Left colon (tissue), 2 donors: ENCODE measurements at places on chromosomes 4 and X.

DNA sequence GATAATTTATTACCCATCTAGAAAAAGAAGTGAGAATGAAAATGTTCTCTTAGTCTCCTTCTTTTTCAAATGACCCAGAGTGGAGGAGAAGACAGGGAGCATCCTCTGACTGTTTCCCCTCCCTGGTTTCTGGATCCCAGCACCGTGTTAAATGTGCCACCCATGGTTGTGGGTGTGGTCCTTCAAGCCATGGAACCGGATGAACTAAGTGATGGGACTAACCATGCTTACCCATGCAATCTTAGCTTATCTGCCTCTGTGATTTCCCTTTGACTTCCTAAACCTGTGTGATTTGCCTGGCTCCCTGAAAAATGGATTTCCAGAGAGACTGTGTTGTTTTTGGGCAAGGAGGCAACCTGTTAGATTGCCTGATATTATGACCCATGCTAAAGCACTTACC is 437.1 kb downstream of the MAGEB5 start:
- DNase-seq = no peak

DNA sequence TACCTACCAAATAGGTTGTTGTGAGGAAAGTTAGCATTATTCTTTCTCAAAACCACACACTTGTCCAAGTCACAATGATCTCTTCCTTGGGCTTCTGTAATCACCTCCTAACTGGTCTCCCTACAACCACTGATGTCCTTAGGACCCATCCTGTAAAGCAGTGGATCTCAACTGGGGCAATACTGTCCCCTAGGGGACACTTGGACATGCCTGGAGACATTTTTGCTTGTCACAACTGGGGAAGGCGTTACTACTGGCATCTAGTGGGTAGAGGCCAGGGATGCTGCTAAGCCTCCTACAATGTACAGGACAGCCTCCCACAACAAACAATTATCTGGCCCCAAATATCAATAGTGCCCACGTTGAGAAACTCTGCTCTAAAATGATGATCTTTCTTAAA is 118.7 kb upstream of the AP1S2 start:
- DNase-seq = no peak

- DNase-seq = no peak
Observed at GRCh38 chrX:24846550-24847150, 152.9 kb downstream of the POLA1 start.

DNA sequence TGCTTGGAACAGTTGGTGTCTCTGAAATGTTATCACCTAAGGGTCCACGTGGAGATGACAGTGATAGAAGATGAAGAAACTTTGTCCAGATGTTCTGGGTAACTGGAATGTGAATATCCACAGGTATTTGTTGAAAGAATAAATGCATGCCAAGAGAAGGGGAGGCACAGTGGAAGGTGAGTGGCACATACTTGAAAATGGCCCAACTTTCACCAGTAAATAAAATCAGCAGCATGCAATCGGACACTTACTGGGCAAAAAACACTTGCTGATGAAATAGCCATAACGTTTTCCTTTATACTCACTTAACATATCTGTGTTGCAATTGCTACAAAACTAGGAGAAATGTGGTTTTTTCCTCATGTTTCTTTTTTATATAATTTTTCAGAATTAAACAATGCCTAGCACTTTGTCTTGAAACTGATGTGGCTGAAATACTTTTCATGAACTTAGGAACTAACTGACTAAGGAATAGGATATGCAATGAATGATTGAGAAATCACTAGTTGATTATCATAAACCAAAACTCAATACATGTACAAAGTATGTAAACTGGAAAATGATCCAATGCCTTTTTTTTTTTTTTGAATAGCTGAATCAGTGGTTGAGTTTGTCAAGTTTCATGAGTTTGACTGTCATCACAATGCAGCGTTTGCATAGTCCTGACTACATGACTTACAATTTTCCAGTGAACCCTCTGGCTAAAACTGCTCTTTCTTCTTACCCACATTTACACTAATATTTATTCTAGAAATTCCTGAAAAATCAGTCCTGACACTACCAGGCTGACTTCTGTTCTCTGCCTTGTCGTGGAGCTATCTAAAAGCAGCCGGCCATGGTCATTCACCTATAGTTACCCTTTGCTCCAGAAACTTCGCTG is 127.4 kb downstream of the CPE start:
- no peak for DNase-seq

DNA sequence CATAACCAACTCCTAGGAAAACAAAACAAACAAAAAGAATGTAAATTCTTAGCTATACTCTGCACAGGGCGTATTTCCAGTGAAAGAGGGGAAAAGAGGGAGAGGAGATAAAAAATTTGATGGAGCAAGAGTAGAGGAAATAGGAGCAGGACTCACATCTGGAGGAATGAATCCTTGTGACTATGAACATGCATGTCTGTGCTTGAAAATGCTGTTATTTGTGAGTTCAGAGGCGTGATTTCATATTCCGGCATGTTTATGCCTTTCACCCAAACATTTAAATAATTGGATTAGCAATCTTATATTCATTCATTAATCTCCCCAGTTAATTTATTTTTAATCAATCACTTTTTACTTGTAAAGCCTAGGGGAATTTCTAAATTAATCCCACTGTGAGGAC is 11.2 kb upstream of the NUDT11 start:
- DNase-seq = no peak
